ENCODE measurements at places on chromosomes 3 and 15. TPM values are rescaled to one million over a fixed set of nuclear protein-coding genes. Genes with fewer than 3 reads are reported as not detected.

The ADCY5 gene
- 18.5 TPM for total RNA-seq

- peaks cover 3% of the 10 kb centered on the region for H3K4me1 ChIP-seq
- no peak for DNase-seq
- no peak overlapping the region for H3K4me3 ChIP-seq
- no peak overlapping the region for H3K27ac ChIP-seq
- no peaks in the 10 kb centered on the region for H3K27me3 ChIP-seq
Observed at GRCh38 chr15:64665179-64665578, 110.2 kb downstream of the RBPMS2 start.

- no peak overlapping the region for H3K27ac ChIP-seq
- DNase-seq = no peak
- no peaks in the 10 kb centered on the region for H3K36me3 ChIP-seq
- H3K4me3 ChIP-seq = no peak overlapping the region
Observed at GRCh38 chr3:148102156-148102555, 595.5 kb upstream of the AGTR1 start.

GRCh38 chr3:50567011-50567385 is 549 bp downstream of the C3orf18 start:
- peaks cover 6% of the 10 kb centered on the region for H3K4me1 ChIP-seq
- H3K36me3 ChIP-seq = no peaks in the 10 kb centered on the region
- no peak overlapping the region for H3K27ac ChIP-seq
- peak overlapping the region; percentile 56 for H3K4me3 ChIP-seq
- H3K27me3 ChIP-seq = 0 out of 2 replicates have a peak, but pooled peaks cover 6% of the 10 kb centered on the region

DNA sequence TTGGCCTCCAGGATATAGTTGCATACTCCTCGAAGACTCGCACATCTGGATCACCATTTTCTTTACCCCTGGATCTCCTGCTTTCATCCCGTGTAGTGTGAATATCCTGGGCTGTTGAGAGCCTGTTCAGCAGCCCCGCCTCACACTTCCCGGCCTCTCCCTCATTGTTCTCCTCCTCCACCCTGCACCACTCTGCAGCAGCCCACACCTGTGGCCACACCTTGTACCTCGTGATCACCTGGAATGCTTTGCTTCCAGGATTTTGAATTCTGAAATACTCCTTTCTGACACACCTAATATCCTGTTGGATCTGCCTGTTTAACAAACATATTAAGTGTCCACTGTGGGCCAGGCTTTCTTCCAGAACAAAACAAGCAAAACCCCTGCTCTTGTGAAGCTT is 14.4 kb downstream of the ABHD17C start:
- no peaks in the 10 kb centered on the region for H3K36me3 ChIP-seq
- no peaks in the 10 kb centered on the region for H3K27me3 ChIP-seq
- no peak overlapping the region for H3K4me3 ChIP-seq
- H3K27ac ChIP-seq = no peak overlapping the region
- DNase-seq = no peak
- H3K4me1 ChIP-seq = peaks cover 7% of the 10 kb centered on the region

DNA sequence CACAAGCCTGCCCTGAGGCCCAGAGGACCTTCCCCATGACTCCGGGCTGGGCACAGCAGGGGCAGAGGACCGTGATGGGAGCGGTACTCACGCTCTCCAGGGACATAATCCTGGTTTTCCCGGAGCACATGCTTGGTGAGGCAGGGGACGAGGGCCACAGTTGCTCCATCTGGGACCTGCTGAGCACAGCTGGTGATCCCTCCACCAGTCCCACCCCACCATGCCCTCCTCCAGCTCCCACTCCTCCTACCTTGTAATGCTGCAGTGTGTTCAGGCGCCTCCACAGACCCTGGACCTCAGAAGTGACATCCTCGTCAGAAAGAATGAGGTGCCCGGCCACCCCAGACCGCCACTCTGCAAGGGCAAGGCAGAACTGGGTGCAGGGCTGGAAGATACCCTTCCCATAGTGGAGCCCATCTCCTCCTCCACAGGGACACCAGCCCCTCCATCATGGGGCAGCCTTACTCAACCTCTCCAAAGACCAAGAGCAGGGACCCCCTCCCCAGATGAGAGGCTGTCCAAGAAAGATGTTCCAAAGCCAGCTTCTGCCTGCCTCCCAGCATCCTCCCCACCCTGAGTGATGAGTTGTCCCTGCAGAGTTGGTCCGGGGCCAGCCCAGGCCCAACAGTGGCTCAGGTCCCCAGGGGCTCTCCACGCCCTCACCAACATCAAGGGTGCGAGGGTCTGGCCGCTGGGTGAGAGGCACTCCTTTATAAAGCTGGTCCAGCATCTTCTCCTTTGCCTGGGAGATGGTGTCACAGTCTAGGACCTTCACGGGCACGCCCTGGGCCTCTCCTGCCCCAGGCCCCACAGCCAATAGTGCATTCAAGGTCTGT is 19.5 kb downstream of the PLXNB1 start:
- H3K36me3 ChIP-seq = peaks cover 94% of the 10 kb centered on the region
- no peaks in the 10 kb centered on the region for H3K27me3 ChIP-seq
- no peak for DNase-seq
- no peak overlapping the region for H3K4me3 ChIP-seq

The ANKRD63 gene
- total RNA-seq = 0.26 TPM

All from H1 (cell line).